Cardiac muscle cell (in vitro differentiated cells and primary cell): ENCODE measurements at places on chromosomes 7 and 10. TPM values are rescaled to one million over a fixed set of nuclear protein-coding genes. Genes with fewer than 3 reads are reported as not detected.
A peak's percentile ranks its signal among the peaks of the same experiment; 100 is the strongest.

GRCh38 chr7:77407906-77408305 lies 8.2 kb downstream of the GSAP start:
- no peaks in the 10 kb centered on the region for H3K27me3 ChIP-seq
- H3K4me1 ChIP-seq, result no peaks in the 10 kb centered on the region
- no peak overlapping the region for H3K27ac ChIP-seq
- no peaks in the 10 kb centered on the region for H3K36me3 ChIP-seq
- no peak for DNase-seq
- no peak overlapping the region for H3K4me3 ChIP-seq

TSPAN12 gene
- total RNA-seq, result 3.7 and 6.7 TPM in 2 replicates

WASL gene
- 19.7 and 25.7 TPM in 2 replicates for total RNA-seq

C10orf120 gene
- total RNA-seq, result not detected in 2 replicates

DNA sequence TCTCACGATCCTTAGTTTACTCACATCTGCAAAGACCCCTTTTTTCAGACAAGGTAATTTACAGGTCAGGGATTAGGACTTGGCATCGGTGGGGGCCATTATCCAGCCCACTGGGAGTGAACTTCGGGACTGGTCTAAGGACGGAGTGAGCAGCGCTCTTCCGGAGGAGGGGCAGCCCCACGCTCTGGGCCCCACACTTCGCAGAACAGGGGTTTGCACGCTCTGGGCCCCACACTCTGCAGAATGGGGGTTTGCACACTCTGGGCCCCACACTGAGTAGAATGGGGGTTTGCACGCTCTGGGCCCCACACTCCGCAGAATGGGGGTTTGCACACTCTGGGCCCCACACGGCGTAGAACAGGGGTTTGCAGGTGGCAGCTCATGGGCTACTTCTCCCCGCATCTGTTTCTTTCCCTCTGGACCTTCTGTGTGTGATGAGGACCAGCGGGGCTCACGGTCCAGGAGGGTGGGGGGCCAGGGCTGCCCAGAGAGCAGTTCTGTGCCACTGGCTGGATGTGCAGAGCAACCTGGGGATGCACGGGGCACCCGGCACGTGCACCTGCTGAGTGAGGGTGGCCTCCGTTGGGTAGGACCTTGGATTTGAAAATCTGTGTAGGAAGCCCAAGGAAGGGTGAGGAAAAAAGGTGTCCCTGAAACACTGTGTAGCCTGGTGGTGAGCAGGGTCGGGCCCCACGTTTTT lies 134.8 kb downstream of the WDR37 start:
- no peak for DNase-seq
- no peak overlapping the region for H3K4me3 ChIP-seq
- H3K4me1 ChIP-seq, result no peaks in the 10 kb centered on the region
- no peaks in the 10 kb centered on the region for H3K36me3 ChIP-seq
- H3K27ac ChIP-seq, result no peak overlapping the region

- peaks cover 2% of the 10 kb centered on the region for H3K4me1 ChIP-seq
- no peak overlapping the region for H3K27ac ChIP-seq
- no peaks in the 10 kb centered on the region for H3K27me3 ChIP-seq
- H3K4me3 ChIP-seq, result no peak overlapping the region
- peak; percentile 72 for DNase-seq
- H3K36me3 ChIP-seq, result no peaks in the 10 kb centered on the region
These were observed 18.0 kb downstream of the MACC1 start for GRCh38 chr7:20199015-20199737.

DNA sequence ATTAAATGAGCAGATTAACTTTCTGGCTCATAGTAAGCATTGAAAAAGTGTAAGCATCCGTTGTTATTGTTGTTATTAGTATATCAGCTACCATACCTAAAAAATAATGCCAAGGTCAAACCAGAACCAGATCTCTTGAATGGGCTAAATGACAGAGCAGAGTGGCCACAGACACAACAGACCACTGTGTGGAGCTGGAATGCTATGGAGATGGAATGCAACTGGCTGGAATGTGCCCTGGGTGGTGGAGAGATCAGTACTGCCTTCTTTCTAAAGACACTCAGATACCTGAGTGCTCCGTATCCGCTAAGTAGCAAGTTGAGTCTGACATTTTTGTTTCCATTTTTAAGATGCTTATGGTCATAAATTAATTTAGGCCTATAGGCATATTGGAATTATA lies 20.5 kb upstream of the DNAJB12 start:
- no peak overlapping the region for H3K4me3 ChIP-seq
- H3K4me1 ChIP-seq, result no peaks in the 10 kb centered on the region
- H3K27me3 ChIP-seq, result no peaks in the 10 kb centered on the region
- no peak overlapping the region for H3K27ac ChIP-seq
- no peaks in the 10 kb centered on the region for H3K36me3 ChIP-seq
